Kidney tubule cell (primary cell): ENCODE measurements at places on chromosomes 5 and 9.

DNA sequence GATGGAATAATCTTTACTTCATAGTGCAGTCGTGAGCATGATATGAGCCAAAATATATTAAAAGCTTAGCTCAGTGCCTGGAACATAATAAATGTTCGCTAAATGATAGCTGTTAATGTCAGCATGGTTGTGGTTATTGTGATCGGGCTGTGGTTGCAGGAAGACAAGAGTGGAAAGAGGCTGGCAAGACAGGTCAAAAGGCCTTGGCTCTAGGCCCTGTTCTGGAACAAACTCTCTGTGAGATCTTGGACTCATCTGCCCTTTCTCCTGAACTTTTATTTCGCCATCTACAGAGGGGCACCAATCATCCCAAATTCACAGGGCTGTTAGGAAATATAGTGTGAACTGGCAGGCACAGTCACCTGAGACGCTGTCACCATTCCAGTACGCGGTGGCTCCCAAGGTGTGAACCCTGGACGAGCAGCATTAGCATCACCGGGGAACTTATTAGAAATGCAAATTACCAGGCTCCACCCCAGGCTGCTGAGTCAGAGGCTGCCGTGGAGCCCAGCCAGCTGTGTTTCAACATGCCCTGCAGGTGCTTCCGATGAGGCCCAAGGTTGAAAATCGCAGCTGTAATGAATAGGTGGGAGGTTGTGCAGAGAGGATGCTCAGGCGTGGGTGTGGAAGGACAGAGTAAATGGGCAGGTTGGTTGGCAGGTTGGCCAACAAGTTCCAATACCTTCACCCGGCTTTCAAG lies 50.2 kb upstream of the SAP30L start:
- peak; percentile 61 for DNase-seq

GRCh38 chr5:540906-541538 lies 16.8 kb upstream of the SLC9A3 start:
- DNase-seq = no peak

DNA sequence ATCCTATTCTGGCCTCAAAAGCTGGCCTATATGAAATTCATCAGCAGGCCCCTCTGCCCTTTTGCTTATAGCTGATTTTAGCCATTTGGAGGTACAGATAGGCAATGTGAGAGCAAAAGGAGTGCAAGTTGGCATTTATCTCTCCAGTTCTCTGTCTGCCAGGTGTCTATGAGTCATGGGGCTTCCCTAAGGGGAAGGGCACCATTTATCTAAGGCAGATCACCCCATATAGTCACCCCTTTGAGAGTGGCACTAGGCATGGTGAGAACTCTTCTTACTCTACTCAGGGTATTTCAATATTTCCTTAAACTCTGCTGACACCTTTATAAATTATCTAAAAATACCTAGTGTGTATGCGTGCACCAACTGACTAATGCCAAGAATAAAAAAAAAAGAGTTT lies 314.7 kb upstream of the CDH6 start:
- DNase-seq = peak; percentile 18

GRCh38 chr5:40557501-40557900 lies 122.2 kb upstream of the PTGER4 start:
- DNase-seq = no peak

DNA sequence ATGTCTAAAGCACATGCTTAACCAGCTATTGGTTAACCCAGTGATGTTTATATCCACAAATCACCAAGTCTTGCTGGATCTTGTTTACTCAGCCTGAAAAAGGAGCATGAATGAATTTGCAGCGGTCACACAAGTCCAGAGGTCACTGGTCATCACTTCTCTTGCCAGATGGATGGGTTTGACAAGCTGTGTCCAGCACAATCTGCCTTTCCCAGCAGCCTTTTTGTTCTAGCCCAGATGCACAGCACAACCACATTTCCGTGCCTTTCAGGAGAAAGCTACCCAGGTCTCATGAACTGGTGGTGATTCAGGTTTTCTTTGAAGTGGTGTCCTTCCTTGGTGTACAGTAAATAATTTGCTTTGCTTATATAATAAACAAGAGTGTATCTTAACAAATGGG lies 32.1 kb downstream of the TMEM252 start:
- DNase-seq = peak; percentile 8

GRCh38 chr9:117104206-117104605 lies 310.7 kb downstream of the ASTN2 start:
- DNase-seq = no peak

GRCh38 chr9:77175151-77175550 lies 2.2 kb upstream of the VPS13A start:
- no peak for DNase-seq

GRCh38 chr9:77841739-77842386 lies 189.7 kb downstream of the GNAQ start:
- no peak for DNase-seq

DNA sequence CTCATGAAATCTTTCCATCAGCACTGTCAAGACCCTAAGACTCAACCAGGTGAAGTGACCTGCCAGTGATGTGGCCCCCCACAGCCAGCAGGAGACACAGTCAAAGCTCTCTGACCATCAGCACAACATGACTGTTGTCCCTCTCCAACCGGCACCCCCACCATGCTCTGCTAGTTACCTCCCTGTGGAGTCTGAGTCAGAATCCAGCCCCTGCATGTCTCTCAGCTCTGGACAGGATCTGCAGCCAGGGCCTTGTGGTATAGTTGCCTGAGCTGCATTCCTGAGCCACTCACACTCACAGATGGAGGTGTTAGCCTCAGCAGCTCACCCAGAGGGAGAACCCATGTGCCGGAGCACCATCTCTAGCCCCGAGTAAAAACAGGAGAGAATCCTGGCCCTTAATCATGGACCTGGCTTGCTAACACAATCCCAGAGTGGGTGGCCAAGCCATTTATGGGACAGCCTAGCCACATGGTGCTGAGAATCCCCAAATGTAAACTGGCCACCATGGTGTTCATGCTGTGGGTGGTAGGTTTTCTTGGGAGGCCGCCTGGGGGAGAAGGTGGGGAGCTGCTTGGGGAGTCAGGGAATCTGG lies 237.8 kb downstream of the PAPPA start:
- DNase-seq = peak; percentile 92

DNA sequence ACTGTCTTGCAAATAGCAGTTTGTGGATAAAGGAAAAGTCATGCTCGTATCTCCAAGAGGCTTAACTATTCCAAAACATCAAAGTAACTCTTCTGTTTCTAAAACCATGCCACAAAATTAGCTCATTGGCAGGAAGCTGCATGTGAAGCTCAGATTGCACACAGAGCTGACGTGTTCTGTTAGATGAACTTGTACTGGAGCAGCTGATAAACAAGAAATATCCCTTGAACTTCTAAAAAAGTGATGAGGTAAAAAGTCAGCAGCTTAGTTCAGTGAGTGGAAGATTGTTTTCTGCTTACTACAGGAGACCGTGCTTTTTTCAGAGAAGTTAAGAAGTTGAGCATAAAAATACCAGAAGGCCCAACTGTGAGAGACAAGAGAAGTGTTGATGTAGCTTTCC lies 113.2 kb downstream of the SLC12A2 start:
- DNase-seq = no peak

DNA sequence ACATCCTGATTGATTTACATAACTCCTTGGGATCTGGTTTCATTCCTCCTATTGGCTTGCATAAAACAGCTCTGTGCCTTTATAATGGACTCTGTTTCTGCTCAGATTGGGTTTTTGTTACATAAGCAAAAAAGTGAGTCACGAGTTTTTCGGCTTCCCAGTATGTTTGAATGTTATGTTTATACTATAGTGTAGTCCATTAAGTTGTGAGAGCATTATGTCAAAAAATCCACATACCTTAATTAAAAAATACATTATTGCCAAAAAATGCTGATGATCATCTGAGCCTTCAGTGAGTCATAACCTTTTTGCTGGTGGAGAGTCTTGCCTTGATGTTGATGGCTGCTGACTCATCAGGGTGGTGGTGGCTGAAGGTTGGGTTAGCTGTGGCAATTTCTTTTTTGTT lies 144.6 kb downstream of the CCDC171 start:
- peak; percentile 43 for DNase-seq

DNA sequence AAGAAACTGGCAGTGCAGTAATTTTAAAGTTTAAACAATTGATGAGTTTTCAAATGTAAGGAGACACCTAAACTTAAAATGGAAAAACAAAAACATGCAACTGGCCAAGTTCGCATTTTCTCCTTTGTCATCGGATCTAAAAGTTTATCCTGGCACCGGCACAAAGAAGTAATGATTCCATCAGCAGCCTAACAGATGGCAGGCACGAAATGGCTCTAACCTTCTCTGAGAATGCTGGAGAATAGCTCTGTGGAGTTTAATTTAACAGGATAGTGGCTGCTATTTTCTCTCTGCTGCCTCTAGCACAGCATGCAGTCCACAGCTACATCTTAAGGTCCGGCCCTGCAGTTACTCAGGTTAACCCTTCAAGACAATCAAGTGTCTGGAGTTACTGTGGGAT lies 82.2 kb downstream of the PRELID2 start:
- no peak for DNase-seq

DNA sequence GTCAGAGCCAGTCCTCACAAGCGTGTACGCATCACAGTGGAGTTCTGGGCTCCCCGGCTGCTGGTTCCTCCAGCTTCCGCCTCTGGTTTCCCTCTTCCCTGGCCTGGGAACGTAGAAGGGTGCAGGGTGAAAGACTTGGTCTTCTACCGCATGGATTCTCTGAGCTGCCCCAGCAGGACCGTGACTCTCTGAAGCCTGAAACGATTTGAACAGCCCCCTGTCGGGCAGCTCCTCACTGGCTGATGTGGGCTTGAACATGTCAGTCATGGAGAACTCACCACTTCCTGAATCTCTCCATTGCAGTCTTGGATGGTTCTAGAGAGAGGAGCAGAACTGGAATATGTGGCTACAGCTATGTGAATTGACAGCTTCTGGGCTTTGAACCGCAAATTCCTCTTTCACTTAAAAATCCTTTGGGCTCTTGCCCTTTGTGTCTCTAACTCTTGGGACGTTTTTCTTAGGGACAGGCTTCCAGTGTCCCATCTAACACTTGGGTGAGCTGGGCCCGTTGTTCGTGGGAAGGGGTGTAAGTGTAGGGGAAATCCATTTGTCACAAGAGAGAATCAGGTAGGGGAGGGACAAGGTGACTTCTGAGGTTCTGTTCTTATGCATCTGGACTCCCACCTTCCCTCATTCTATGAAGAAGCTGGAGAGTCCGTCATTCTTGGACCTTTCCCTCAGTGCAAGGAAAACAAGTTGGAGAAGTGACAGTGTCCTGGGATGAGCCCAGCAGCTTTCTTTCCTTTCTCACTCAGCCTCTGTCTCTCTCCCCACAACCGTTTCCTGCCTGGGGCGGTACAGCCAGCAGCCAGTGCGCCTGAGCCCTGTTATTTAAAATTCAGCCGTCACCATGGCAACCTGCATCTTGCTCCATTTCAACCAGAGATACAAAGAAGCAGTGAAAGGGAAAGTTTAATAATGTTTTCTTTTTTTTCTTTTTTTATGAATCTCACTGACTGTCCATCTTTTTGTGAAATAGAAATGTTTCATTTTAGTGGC lies 84.7 kb downstream of the PTTG1 start:
- DNase-seq = peak; percentile 16

DNA sequence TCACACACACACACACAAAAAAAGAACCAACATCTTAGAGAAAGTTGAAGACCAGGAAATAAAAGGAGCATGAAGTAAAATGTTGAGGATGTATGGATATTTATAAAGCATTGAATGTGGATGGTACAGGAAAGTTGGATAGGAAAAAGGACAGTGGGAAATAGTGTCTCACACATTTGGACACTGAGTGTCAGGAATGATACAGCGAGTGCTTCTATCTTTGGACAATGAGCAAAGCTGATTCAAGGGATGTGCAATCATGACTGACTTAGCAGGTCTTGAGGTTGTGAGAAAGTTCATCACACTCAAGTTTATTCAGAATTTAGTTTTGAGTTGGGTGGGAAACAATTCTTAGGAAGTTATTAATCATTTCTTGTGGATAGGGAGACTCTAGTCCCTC lies 50.1 kb upstream of the SRP19 start:
- DNase-seq = no peak

DNA sequence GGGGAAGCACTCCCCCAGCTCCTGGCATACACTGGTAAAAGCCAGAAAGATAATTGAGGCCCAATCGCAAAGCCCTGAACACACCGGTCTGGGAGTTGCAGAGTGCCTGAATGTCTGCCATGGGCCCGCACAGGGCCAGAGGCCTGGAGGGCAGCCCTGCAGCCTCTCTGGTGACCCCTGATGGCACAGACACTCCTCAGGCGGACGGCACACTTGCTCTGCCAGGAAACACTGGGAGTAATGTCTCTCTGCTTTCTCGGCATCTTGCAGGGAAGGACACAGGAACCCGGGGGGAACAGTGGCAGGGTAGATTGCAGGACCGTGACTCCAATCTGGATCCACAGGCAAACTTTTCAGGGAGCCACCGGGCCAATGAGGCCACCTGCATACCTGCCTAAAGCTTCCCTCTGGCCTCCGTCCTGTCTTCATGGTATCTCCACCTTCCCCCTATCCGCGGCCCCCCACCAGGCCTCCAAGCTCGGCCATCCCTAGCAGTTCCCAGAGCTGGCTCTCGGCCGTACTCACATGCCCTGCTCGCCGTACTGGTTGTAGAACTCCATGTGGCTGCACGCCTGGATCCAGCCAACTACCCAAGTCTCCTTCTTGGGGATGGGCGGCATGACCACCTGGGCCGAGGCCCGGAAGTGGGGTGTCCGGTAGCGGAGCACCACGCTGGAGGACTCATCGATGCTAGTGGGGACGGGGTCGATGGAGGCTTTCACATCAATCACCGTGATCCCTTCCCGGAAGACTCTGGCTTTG lies 797 bp downstream of the FAM78A start:
- DNase-seq = no peak

DNA sequence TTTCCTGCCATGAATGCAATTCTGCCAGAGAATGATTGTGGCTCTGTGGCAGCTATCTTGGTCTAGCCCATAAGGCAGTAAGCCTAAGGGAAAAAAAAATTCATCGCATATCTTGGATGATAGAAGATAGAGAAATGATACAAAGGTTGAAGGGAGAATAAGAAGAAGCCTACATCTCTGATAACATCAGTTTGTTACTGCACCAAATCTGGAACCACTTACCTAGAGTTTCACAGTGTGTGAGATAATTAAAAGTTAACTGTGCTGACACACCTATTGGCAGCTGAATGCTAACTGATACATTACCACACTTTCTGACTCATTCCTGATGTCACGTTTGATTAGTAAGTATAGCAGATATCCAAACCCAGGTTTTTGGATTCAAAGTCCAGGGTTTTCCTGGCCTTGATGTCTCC lies 91.6 kb upstream of the TAF11L2 start:
- peak; percentile 29 for DNase-seq
